NCI-H1436 treated with DMSO at 0.1 percent for 48 hours (cell line): ENCODE measurements at places on chromosomes 7 and 10.

- no peak for DNase-seq
These were observed 10.8 kb upstream of the GPNMB start for GRCh38 chr7:23235813-23236221.

GRCh38 chr10:101095550-101096213 is 33.9 kb downstream of the KAZALD1 start:
- no peak for DNase-seq

DNA sequence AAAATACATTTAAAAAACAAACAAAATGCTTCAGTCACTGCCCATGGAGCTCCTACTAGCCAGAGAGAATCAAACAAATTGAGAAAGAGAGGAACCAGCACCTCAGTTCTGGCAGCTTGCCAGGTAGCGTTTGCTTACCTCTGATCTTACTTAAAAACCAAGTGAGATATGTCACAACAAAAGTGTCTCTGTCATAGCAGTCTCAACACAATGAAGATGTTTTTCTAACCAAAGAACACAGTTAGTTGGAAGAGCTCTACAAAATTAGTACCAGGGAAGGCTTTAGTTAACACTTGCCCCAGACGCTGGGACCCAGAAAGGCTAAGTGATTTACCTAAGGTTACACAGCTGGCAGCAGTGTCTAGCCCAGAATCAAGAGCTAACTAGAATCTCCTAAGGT is 3.4 kb downstream of the DOCK4 start:
- DNase-seq, result no peak

- DNase-seq, result no peak
These were observed 210.5 kb downstream of the SEMA3A start for GRCh38 chr7:83984076-83984475.
